ENCODE measurements at places on chromosomes 13 and 19.

GRCh38 chr19:34220472-34221063 is 33.8 kb upstream of the GARRE1 start:
- DNase-seq, result peak; percentile 12

DNA sequence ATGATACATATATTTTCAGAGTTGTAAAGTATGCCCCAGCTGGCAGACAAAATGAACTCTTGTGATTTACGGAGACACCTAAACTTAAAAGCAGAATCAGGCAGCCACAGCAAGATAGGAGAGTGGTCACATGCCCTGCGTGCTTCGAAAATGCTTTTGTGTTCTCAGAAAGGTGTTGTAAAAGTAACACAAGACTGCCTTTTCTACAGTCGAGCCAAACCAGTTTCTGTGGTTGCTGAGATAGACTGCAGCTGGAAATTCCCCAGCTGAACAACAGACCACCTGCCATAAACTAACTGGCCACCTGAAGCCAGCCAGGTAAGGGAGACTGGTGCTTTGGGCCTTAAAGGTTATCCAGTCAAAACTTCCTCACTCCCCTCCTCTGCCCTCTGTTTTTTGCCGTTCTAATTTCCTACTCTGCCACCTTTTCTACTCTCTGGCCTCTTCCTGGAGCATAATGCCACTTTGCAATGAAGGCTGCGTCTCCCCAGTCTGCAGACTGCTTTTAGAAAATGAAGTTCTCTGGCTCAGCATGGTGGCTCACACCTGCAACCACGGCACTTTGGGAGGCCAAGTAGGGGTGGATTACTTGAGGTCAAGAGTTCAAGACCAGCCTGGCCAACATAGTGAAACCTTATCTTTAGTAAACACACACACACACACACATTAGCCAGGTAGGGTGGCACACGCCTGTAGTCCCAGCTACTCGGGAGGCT is 381.2 kb upstream of the SLITRK1 start:
- no peak for DNase-seq

GRCh38 chr13:59088716-59089115 is 1075.0 kb downstream of the DIAPH3 start:
- no peak for DNase-seq

DNA sequence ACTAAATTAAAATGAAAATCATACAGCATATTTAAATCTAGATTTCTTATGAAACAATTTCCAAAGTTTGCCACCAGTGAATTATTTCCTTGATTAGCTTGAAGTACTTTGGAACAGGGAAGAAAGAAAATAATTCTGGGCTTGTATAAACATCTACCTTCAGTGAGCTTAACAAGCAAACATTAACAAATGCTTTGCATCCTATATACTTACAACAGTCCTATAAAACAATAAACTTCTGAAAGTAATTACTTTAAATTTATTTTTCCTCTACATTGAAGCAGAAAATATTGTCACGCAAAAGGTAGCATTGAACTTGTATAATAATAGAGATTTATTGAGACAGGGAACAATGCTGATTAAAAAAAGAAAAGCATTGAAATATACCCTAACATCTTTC is 164.8 kb downstream of the DACH1 start:
- no peak for DNase-seq

GRCh38 chr19:10766671-10767201 is 48.9 kb downstream of the DNM2 start:
- no peak for DNase-seq

- DNase-seq, result no peak
These were observed 5.1 kb upstream of the DCUN1D2 start for GRCh38 chr13:113495494-113496210.
